ENCODE measurements at places on chromosomes 7 and 10.

- no peak for DNase-seq
Measured at GRCh38 chr10:64071218-64071617, 550.0 kb downstream of the REEP3 start.

DNA sequence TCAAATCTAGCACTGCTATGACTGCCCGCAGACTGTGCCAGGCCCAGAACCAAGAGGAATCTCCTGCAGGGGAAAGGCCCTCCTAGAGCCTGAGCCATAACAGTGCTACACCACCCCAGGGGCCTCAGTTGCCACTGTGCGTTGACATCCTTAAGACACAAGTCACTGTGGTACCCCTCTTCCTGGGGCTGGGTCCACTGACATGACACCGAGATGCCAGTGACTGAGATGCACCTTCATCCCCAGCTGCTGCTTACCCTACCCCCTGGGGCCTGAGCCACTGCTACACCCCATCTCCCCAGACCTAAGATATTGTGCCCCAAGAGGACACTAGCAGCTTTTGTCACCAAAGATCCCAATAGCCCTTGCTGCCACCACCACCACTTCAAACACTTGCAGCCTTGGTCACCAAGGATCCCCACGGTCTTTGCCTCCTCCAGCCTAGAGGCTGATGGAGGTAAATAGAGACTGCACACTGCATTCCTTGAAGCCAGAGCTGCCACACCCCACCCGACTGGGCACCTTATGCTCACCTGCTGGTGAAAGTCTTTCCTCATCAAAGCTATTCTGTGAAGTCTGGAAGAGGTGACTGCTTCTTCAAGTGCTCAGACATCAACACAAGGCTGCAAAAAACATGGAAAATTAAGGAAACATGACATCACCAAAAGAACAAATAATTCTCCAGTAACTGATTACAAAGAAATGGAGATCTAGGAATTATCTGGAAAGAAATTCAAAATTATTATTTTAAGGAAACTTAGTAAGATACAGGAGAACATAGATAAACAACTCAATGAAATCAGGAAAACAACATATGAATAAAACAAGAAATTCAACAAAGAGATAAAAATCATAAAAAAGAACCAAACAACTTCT, 40.4 kb upstream of the SHH start:
- DNase-seq: no peak

- DNase-seq: peak; percentile 35
Measured at GRCh38 chr7:79176859-79177477, 276.5 kb downstream of the MAGI2 start.

- DNase-seq: no peak
Measured at GRCh38 chr10:124478515-124478914, 16.9 kb downstream of the LHPP start.

DNA sequence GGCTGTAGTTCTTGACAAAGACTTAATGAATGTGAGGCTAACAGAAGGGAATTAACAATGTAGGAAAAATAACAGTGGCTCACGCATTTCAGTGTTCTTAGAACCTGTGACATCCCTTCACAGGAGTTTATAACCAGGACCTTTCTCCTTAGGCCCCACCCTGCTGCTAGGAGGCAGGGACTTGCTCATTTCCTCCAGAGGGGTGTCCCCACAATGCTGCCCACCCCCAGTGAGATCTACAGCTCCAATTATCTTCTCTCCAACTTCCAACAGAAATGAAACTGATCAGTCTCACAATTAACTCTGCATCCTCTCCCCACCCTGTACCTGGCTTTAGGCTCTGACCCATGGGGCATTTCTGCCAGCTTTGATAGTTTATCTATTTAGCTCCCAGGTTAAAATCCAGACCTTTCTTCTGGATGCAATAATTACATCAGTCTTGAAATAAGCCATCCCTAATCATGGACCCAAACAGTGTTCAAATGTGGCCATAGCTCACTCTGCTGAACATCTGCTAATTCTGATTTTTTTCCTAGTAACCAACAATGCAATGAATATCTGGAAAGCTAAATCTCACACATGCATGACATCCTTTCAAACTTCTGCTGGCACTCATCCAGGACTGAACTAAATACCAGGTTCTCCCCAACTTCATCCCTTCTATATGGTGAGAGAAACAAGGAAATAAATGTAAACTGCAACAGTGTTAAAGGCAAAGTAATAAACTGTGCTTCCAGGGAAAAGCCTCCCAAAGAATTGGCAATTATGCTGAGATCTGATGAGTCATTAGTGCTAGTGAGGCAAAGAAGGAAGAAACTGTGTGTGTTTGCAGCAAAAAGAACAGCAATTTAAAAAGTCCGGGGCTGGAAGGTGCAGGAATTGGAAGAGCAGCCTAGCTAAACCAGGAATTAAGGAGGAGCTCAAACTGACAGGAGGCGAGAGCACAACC, 64.6 kb downstream of the HERPUD2 start:
- no peak for DNase-seq

All from suppressor macrophage treated with lipopolysaccharide for 1 hour (primary cell).